Left renal pelvis (tissue), 4 donors: ENCODE measurements at places on chromosomes 12 and 14.

GRCh38 chr12:94135896-94136295 lies 12.5 kb upstream of the PLXNC1 start:
- no peak for DNase-seq

DNA sequence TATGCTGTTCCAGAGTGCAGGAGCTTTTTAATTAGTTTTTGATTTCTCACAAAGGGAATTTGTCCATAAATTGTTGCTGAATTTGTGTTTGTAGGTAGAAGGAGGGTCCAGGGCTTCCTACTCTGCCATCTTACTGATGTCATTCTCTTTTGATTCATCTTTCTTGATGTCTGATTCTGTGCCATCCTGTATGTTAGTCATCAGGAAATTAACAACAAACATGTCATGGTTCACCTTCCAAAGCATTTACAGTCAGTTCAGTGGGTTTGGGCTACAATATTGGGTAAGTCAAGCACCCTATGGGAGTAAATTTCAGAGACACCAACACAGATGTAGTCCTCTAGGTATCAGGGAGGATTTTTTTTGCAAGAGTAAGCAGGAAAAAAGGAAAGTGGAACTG lies 135.2 kb upstream of the SLC38A2 start:
- no peak for DNase-seq

DNA sequence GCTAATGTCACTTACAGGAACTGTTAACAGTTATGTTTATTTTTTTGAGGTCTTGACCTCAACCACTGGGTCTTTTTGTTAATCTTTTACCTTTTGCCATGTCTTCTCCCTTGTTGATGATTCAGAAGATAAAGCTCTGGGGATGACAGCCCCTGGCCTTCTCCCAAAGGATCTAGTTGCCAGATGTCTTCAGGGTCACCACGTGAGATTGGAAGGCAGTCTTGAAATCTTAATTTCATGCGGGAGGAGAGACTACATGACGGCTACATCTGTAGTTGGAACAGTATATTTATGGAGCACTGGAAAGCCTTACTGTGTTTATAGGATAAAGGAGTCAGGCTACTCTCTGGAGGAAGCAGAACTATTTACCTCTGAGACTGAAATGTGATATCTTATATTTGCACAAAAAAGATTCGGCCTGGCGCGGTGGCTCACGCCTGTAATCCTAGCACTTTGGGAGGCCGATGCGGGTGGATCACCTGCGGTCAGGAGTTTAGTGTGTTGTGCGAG lies 5.6 kb downstream of the MLEC start:
- no peak for DNase-seq

DNA sequence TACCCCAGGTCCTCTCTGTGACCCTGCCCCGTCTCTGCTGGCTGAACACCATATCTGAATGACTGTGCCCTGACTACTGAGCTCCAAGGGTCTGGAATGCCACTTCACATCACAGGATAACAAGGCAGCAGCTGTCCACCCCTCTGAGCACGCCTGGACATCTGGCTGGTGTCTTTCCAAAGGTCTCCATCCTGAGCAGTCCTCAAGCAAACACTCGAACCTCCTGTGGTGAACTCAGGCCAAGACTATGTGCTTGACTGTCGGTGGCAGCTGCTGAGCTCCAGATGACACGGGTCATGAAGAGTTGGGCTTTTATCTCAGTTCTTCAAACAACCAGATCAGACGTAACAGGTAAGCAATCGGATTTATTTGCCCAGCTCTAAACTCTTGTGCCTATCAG lies 117.2 kb upstream of the BCL2L14 start:
- DNase-seq: no peak

GRCh38 chr12:16350682-16351081 lies 3.2 kb downstream of the MGST1 start:
- no peak for DNase-seq

- peak; percentile 36 for DNase-seq
Measured at GRCh38 chr14:34461334-34462131, 507 bp downstream of the SPTSSA start.

DNA sequence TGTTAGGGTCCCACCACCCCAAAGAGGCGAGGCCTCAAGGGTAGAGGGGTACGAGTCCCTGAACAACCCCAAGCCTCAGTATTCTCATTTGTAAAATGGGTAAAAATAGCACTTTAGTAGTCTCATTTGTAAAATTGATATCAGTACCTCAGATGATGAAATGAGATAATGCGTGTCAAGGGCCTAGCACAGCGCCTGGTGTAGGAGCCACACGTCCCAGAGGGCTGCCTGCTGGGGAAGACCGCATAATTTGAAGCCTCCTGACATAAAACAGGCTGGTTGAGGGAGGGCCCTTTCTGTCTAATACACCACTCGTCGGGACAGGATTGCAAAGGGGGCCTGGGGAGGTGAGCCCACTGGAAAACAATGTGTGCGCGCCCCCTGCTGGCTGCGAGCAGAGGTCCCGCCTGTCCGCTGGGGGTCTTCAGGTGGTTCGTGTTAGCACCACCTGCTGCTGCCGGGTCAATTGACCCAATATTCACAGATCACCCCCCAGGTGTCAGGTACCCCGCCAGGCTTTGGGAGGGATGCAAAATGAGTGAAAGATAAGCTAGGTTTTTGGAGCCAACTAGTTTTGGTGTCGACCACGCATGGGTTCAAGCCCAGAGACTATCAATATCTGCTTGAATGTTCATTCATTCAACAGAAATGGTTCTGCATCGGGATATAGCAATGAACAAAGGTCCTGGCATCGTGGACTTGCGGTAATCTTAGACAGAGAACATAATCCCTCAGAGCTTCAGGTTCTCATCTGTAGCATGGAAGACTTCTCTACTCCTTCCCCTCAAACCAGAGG lies 24.7 kb upstream of the IRF2BPL start:
- DNase-seq: no peak

- no peak for DNase-seq
Measured at GRCh38 chr12:56046027-56046780, 4.5 kb downstream of the RPS26 start.

DNA sequence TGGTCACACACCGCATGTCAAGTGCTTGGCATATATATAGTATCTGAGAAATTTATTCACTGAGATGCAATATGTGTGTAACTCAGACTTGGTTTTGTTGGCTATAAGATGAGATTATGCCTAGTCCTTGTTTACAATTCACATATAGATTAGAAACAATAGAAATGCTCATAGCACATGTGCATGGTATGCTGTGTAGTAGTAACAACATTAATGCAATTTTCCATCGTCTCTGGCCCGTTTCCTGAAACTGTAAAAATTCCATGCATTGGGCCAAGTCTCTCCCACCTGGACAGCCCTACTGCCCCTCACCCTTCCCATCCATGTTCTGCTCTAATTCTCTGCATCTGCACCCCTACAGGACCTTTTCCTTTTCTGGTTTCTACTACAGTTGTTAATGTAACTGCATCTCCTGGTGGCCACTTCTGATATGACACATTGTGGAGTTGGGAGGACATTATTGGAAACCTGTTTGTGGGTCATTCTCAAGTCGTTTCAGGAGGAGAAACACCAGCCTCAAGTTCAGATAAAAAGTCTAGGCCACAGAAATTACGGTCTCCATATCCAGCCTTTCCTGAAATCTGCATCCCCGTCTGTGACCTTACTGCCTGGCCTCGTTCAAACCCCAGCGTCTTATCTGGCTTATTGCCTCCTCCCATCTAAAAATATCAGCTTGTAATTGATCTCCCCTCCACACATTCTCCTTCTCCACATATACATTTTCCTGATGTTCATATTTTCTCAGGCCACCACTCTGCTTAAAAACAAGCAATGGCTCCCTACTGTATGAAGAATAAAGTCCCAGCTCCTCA lies 37.5 kb downstream of the EMP1 start:
- DNase-seq: no peak

- no peak for DNase-seq
Measured at GRCh38 chr14:33019346-33019745, 80.7 kb downstream of the NPAS3 start.

DNA sequence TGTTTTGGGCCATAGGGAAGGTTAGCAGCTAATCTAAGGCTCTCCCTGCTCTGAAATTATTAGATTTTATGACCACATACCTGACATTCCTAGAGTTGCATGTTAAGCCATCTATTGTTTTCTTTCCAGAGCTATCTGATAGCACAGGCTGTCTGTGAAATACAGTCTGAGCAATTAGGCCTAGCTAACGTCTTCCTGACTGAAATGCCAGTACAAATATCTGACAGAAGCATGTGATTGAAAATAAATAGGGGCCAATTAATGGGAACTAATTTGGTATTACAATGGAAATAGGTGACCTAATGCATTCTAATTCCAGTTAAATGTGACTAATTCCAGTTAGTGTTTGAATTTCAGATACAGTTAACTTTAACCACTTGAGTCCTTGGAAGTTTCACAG lies 115.2 kb downstream of the C12orf75 start:
- DNase-seq: peak; percentile 35

GRCh38 chr12:113325916-113326315 lies 9.0 kb downstream of the SLC8B1 start:
- DNase-seq: no peak

- DNase-seq: no peak
Measured at GRCh38 chr14:63926641-63927040, 73.8 kb downstream of the SYNE2 start.

GRCh38 chr14:26444822-26445221 lies 153.0 kb downstream of the NOVA1 start:
- no peak for DNase-seq

- no peak for DNase-seq
Measured at GRCh38 chr12:65123435-65124063, 2.4 kb upstream of the WIF1 start.

DNA sequence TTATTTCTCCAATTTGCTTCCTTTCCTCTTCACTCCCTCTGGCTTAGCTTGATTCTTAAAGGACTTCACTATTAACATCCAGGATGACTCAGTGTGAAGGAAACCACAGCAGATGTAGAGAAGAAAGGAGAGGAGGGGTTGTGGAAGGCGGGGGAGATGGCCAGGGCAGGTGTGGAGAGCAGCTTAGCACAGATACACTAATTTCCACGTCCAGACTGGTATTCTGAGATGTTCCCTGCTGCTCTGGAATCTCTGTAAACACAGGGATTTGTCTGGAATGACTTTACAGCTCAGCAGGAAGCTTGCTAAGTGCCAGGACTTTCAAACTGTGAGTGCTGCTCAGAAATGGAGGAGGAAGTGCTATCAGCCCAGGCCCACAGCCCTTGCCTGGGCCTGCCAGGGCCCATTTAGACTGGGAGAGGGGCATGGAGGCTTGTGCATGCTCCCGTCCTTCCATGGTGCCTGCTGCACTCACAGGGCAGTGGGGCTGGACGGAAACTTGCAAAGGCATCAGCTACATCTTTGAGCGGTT lies 202.5 kb upstream of the DDHD1 start:
- no peak for DNase-seq

DNA sequence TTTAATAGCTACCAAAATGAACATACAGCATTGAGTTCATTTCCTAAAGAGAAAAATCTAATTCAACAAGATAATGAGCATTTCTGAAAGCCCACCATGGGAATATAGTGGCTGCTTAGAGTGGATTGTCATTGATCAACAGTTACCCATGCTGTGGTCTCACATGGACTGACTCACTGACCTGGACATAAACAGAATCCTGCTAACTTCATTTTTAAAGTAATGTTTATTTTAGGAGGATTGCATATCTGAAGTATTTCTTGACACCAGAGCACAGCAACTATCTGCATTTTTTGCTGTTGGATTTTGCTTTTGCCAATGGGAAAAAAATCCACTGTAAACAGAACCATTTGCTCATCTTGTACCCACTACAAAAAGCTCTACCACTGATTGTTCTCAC lies 71.7 kb downstream of the KCNC2 start:
- no peak for DNase-seq

DNA sequence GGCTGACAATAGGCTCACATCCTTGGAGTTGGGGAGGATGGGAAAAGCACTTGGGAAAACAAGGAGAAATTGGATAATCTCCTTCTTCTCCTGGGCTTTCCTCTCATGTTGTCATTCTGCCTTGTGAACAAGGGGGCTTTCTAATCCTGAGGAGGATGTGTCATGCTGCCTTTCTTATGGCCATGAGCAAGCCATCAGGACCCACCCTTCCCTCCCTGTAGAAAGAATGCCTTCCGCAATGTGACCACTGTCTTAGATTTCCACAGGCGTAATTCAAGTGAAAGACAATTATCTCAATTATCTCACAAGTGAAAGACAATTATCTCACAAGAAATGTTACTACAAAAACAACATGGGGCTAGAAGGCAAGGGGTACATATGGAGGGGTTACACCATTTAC lies 3.0 kb upstream of the OR6S1 start:
- no peak for DNase-seq

DNA sequence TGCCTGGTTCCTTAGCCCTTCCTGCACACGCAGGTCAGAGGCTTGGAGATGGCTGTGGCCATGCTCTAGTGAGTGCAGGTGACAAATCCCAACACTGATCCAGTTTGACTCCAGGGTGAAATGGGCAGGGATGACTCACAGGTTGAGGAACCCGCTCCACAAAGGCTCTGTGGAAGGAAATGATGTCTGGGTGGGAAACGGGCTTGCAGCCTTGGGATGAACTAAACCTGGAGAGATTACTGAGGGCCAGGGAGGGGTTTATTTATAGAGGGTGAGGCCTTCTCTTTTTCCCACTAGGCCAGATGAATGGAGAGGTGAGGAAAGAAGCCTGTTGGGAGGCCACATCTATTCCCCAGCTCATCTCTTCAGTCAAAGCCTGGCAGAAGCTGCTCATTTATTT lies 29.3 kb upstream of the EMP1 start:
- no peak for DNase-seq

DNA sequence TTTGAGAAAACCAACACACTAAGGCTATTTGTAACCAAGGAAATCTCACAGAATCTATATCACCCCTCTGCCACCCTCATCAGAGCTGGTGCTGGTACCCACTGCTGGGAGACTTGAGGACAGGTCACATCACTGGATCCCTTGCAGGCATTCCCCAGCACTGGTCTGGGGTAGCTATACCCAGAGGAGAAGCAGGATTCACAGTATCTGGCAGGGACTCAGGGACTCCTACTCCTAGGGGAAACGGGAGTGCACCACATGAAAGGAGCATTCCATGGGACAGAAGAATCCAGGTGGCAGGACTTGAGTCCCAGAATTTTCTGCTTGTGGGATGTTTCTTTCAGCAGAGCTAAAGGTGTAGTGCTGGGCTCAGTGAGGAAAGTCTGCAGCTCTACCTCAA lies 223.2 kb downstream of the ADGRD1 start:
- DNase-seq: no peak

DNA sequence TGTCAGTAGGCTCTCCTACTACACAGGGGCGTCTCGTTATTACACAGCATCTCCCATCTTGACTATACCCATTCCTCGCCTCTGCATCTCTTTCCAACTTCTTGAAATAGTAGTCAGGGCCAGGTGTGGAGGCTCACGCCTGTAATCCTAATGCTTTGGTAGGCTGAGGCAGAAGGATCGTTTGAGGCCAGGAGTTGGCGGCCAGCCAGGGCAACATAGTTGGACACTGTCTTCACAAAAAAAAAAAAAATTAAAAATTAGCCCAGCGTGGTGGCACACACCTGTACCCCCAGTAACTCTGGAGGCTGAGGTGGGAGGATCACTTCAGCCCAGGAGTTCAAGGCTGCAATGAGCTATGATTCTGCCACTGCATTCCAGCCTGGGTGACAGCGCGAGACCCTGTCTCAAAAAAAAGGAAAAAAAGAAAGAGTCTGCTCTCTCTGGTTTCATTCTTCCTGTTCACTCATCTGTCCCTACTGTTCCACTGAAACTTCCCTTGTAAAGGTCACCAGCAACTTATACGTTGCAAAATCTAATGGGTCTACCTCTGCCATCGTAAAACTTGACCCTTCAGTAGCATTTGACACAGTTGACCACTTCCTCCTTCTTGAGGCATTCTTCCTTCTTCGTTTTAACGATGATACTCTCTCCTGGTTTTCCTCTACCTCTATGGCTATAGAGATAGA lies 41.0 kb upstream of the PTGR2 start:
- no peak for DNase-seq
